Iris pigment epithelial cell (primary cell): ENCODE measurements at places on chromosomes 4 and X.

DNA sequence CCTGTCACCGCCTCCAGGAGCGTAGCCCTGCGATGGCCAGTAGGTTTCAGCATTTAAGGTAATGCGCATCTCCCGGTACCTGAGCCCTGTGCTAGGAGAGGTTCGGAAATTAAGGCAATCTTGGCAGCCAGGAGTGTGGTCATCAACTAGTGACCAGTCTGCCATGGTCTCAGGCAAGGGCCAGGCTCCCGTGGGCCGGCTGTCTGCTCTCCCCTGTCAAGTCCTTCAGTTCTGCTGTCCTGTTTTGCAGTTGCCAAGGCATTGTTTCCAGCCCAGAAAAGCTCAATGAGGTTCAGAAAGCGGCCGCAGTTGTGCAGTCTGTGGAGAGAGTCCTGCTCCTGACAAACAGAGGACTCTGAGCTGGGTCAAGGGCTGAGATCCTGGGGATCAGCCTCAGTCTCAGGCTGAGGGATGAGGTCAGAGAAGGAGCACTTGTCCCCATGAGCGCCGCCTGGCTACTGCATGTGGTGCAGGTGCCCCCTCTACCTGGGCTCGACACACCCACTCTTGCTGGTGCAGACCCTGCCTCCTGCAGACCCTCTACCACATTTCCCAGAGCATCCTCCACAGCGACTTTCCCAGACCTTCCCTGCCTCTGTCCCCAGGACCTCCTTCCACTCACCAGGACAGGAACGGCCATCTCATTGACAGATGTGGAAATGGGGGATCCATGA, 53.4 kb upstream of the PSAPL1 start:
- no peak for DNase-seq

- no peak for DNase-seq
Measured at GRCh38 chr4:32735856-32736590, 2015.9 kb downstream of the PCDH7 start.

- no peak for DNase-seq
Measured at GRCh38 chrX:123740536-123740935, 7.7 kb upstream of the THOC2 start.

DNA sequence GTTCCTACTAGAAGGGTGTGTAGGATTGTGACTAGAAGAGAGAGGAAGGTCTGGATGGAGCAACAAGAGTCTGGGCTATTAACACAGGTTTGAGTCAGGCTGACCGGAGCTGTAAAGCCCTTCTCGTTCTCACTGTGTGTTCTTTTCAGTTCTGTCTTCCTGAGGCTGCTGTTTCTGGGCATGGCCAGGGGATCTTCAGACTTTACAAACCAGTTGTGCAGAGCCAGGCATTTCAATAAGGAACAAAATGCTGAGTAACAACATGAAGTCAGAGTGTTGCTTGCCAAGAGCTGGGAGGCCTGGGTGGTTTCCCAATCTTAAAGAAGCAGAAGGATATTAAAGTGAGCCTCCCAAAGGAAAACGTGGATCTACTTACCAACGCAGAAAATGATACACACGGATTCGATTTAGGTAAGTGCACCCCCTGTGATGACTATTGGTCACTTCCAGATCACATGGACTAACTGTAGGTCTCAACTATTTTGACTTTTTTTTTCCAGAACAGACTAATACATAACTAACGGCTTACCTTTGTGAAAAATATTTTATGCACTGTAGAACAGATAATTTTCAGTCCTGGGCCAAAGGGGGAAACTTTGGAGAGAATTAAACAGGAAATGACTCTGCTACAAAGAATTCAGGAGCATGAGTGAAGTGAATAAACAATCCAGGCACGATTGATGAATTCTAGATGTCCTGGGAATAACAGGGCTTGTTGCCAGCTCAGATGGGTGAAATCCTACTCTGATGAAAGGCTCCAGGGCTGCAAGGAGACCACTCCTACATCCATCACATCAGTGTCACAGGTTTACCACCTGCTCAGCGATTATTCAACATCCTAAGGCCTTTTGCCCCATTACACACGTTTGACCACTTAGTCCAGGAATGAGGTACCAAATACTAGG, 94.5 kb downstream of the ANXA3 start:
- peak; percentile 94 for DNase-seq

GRCh38 chrX:141732031-141732430, 33.5 kb upstream of the SPANXD start:
- peak; percentile 70 for DNase-seq

DNA sequence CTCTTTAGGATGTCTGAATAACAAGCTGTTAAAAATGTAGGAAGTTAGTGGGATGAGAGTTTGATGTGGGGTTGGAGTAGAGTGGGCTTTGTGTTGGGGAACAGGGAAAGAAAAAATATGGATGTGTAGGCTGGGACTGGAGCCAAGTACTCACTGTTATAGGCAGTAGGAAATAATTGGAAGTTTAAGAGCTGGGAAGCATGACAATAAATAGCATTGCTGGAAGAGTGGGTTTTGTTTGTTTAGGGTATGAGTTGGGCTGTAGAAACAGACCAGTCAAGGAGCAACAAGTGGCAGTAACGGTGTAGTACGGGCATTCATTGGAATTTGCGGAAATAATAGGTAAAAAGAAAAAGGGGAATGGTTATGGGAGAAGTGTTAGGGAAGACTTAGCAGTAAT, 81.6 kb downstream of the KDM6A start:
- DNase-seq: no peak

DNA sequence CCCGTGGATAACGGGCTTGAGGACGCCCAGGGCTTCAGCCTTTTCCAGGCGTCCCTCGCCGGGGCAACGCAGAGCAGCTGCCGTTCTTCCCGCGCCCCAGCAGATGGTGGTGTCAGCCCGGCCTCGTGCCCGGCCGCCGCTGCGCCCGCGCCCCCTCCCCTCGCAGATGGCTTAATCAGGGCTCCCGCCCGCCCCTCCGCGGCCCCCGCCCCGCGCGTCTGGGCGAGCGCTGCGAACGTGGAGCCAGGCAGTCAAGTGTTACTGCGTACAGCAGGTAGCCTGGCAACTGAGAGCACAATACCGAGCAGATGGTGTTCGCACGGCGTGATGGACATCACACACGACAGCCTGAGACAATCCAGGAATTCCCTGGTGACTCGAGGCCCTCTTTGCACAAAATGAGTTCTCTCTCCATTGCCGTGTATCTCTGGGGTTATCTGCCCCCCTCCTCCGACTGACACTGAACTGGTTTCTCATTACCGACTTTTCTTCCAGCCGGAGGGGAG, 69.3 kb downstream of the MGST2 start:
- DNase-seq: peak; percentile 83

DNA sequence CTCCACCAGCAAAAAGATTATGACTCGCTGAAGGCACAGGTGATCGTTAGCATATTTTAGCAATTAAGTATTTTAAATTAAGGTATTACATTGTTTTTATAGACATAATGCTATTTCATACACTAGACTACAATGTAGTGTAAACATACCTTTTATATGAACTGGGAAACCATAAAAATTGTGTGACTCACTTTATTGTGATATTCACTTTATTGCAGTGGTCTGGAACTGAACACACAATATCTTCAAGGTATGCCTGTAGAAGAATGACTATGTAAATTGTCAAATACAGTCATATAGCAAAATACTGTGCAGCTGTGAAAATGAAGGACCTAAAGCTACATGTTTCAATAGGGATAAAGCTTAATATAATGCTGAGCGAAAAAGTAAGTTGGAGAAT, 26.6 kb upstream of the MAML3 start:
- DNase-seq: no peak

DNA sequence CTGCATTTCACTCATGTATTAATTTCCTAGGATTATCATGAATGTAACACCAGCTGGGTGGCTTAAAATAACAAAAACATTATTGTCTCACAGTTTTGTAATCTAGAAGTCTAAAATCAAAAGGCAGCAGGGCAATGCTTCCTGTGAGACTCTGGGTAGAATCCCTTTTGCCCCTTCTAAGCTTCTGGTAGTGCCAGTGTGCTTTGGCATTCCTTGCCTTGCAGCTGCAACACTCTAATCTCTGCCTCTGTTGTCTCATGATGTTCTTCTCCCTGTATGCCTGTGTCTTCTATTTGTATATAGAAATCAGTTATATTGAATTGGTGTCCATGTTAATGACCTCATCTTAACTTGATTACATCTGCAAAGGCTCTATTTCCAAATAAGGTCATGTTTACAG, 1117.3 kb downstream of the PCDH18 start:
- no peak for DNase-seq

- no peak for DNase-seq
Measured at GRCh38 chrX:57083143-57083542, 38.2 kb downstream of the SPIN2B start.

- no peak for DNase-seq
Measured at GRCh38 chr4:118139241-118139640, 105.0 kb downstream of the NDST3 start.
